ENCODE measurements at places on chromosomes 1 and 21.
A peak's percentile ranks its signal among the peaks of the same experiment; 100 is the strongest.

- DNase-seq, result no peak
Observed at GRCh38 chr1:23169195-23169575, 529 bp upstream of the LUZP1 start.

DNA sequence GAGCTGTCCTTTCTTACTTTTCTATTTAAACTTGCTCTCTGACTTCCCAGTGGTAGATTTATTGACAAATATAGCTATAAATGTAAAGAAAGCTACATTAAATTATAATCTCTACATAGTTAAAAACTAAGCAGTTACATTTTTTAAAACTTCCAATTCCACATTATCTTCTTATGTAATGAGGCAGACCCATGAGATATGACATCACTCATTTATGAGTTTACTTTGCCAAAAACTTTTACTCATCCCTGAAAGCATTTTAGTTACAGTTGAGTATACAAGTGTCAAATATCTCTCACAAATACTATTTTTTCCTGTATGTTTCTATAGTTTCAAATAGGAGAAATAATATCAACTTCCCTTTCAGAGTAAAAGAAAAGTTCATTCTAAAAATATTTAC lies 3.8 kb downstream of the NMNAT2 start:
- DNase-seq, result no peak

DNA sequence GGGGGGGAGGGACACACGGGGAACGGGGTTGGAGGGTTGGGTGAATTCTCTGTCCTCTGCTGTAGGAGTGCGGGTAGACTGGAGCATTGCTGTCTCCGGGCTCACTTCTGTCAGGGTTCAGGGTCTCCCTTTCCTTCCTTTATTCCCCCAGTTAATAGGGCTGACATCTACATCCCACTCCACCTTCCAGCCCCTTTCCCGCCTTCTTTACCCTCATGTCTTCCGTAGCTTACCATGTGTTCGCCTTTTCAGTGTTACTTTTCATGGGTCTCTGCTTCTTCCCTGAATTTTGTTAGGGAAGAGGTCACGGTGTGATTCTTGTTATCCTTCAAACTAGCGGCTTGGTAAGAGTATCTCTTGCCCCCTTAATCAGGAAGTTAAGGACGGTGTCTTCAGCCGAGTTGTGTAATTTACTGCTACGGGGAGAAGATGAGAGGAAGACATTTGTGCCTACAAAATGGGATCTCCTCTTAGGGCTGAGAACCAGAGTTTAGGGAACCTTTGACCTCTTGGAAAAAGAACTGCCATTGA lies 917 bp downstream of the RAP1A start:
- no peak for DNase-seq

- DNase-seq, result no peak
Observed at GRCh38 chr21:41898998-41899397, 19.9 kb upstream of the PRDM15 start.

GRCh38 chr1:151819976-151820623 lies 11.5 kb downstream of the RORC start:
- no peak for DNase-seq

DNA sequence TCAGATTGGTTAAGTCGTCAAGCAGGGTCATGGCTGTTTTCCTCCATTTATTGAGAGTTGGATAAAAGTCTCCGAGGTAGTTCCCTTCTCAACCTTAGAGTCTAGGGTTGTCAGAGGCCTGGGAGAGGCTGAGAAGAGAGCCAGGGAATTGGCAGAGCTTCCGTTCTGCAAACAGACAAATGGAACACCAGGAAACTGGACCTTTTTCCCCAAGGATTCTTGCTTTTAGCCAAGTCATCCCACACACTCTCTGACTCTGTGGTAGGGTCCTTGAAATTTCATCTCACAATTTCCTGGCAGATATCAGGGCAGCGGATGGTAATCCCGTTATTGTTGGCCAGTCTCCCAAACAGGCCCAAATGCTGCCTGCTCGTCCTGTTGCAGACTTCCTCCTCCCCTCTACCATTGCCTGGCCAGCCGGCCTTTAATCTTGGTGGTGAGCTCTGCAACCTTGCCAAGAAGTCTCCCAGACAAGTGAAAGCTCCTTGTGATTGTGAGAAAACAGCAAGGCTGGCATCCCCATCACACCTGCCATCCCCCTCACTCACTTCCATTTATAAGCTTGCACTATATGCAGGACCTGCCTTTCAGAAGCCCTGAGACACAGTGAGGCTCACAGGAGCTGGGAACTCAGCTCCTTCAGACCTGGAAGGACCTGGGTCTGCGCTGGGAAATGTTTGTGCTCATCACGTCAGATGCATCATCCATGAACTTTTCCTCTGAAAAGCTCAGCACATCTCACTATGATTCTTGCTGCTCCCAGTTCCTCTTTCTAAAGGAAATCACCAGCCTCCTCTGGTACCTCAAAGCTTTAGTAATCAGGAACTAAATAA lies 13.7 kb upstream of the SRP9 start:
- DNase-seq, result peak; percentile 53

DNA sequence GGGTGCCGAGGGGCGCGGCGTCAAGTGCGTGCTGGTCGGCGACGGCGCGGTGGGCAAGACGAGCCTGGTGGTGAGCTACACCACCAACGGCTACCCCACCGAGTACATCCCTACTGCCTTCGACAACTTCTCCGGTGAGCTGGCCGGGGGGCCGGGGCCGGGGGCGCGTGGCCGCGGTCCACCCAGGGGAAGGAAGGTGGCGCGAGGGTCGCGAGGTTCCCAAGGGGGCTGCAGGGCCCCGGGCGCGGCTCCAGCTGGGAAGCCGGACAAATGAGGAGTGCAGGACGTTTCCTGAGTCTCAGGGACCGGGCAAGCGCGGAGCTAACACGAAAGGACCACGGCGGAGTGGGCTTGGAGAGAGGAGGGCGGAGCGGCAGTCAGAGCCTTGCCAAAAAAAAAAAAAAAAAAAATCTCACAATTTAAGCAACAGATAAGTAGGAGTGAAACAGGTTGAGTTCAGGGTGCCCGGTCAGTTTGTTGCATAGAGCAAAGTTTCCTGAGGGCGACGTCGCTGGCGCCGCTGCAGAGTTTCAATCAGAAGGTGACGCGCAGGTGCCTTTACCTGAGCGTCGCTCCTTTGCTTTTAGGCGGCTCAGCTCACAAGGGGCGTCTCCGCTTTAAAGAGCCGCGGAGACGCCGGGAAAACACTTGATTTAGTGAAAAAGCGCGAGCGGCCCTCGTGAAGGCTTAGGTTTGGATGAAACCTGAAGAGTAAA lies 750 bp downstream of the RHOU start:
- DNase-seq, result peak; percentile 39

- no peak for DNase-seq
Observed at GRCh38 chr21:27817074-27817473, 850.2 kb upstream of the ADAMTS5 start.

- DNase-seq, result no peak
Observed at GRCh38 chr1:53046930-53047329, 15.1 kb upstream of the PODN start.

DNA sequence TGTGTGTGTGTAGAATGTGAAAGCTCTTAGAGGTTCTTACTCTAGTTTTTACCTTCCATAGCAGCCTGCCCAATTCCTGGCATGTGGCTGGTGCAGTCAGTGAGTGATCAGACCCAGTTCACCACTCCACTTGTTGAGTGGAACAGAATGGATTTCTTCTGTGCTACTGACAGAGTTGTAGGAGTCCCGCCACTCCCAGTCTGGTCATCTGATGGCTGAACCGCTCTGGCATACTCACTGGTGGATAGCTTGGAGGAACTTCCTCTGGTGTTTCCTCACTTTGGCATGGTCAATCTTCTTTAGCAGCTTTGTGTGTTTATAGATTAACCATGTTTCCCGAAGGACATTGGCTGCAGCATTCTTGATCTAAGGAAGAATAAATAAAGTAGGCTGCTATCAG lies 106.7 kb upstream of the ADAR start:
- DNase-seq, result peak; percentile 35

DNA sequence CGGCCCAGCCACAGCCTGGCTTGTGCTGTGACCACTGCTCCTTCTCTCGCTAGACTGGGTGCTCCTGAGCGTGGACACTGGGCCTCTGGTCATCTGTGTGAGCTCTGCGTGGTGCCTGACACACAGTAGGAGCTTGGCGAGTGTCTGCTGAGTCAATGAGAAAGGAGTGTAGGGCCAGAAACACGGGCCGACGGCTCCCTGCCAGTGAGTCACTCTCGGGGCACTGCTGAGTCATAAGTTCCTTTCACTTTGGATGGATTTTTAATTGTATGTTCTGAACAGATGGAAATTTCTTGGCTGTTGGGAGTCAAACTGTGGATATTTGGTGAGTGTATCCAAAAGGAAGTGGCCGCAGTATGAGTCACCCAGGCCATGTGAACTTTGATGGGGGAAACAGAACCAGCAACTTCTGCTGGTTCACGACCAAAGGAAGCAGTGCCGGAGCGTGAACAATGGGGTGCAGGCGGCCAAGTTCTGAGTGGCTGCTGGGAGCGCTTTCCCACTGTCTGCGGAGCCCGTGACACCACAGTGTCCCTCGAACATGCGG lies 41.0 kb upstream of the COL18A1 start:
- no peak for DNase-seq

DNA sequence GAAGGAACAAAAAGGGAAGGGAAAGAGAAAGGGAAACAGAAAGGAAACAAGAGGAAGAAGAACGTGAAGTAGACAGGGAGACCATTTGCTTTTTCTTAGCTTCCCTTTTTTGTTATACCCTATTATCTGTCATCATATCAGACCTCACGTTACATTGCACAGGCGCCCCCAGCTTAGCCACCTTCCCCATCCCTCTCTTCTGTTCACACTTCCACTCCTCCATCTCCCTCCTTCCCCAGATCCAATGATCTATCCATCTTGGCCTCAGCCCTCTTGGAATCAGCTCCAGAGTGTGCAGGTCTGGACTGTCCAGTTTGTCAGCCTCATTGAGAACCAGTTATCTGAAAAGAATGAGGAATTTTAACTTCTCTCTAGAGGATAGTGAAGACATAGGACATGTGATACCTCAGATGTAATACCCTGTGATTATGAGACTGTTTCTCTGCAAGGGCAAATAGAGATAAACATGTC lies 101.1 kb upstream of the ERRFI1 start:
- DNase-seq, result no peak

DNA sequence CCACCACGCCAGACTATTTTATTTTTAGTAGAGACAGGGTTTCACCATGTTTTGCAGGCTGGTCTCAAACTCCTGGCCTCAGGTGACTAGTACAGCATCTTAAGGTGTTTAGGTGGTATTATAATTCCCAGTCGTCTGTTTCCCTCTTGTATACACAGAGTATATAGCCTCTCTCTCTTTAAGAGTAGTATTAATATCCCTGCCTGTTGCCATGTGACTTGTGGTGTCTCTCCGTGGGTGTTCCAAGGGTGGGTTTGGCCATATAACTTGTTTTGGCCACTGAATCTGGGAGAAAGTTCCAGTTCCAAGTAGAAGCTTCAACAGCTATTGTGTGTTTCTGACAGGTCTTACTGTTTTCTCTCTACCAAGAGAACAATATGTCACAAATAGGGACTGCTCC lies 29.6 kb downstream of the EPS15 start:
- DNase-seq, result no peak

GRCh38 chr1:200337410-200337809 lies 72.4 kb downstream of the ZNF281 start:
- DNase-seq, result no peak

DNA sequence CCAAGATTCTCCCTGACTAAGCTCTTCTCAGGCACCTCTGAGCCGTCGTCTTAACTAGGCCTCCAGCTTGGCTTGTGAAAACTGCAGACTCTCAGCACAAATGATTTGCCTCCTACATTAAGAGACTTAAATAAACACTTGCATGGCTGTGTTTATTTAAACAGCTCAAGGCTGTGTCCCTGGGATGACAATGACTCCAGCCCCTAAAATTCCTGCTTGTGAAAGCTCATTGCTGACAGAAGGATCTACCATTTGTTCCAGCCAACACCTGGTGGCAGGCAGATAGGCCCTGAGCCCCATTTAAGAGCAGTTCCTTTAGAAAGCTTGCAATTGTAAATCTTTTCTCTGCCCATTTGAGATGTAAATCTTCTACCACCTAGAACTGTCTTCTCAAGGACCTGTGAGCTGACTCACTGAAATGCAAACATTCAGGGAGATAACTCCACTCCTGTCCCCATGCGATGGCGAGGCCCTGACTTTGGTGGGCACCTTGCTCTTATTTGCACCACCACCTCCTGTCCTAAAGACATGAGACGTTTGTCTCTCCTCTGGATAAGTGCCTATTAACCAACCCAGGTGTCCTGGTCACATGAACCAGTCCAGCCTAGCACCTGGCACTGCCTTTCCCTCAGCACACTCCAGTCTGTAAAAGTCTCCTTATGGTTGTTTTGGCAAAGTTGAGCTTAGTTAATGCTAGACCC lies 15.1 kb upstream of the PCP4 start:
- DNase-seq, result no peak

DNA sequence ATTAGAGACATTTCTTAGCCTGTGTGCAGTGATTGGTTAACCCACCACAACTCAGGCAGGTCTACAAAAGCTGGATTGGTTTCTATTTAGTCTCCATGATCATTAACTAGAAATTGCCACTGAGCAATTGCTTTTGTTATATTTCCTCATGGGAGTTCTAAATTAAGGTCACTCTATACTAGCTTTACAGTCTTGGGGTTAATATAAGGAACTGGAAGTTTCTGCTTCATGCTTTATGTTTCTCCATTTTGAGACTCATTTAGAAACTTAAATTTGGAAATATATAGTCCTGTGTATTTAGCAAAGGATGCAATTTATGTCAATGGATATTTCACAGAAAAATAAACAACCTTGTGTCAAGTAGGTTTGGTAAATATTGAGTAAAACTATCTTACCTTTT lies 137.5 kb downstream of the HLX start:
- DNase-seq, result no peak

GRCh38 chr1:205240569-205240968 lies 12.8 kb downstream of the TMCC2 start:
- DNase-seq, result no peak

DNA sequence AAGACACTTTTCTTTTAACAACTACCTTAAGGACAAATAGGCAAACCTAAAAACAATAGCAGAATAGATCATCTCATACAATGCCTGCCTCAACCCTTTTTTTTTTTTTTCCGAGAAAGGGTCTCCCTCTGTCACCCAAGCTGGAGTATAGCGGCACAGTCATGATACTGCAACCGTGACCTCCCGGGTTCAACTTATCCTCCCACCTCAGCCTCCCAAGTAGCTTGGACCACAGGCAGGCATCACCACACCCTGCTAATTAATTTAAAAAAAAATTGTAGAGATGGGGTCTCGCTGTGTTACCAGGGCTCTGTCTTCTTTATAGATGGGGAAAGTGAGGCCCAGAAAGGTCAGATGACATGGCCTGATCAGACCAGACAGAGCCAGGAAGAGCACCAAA lies 7.9 kb downstream of the SH3BGRL3 start:
- no peak for DNase-seq
